ENCODE measurements at places on chromosomes 3 and 15.

DNA sequence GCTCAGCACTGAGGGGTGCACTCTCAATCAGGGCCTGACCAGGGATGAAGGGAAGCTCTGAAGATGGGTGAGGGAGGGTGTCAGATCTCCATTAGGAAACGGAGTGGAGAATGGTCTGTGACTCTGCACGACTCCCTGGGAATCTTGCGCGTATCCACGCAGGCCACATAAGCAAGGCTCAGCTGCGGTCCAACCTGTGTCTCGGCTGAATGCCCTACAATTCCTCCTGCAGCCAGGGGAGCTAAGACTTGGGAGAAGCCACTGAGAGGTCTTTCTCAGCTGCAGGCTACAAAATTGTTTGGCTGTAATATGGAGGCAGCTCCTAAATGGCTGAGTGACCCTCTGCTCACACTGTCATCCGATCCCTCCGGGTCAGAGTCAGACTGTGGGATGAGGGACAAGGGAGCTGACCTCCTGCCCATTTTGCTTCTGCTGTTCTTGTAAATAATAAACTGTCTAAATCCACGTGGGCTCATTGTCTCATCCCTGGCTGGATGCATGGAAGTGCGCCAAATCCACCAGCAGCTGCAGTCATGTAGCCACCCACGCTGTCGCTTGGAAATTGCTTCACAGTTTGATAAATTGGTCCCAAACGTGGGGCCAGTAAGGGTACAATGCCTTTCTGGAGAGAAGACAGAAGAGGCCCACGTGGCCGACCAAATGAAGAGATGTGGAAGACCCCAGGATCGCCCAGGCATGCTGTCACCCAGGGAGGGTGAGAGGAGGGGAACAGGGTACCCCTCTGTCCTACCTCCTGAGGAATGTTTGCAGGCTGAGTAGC is 30.5 kb downstream of the ALS2CL start:
- peak; percentile 37 for DNase-seq

DNA sequence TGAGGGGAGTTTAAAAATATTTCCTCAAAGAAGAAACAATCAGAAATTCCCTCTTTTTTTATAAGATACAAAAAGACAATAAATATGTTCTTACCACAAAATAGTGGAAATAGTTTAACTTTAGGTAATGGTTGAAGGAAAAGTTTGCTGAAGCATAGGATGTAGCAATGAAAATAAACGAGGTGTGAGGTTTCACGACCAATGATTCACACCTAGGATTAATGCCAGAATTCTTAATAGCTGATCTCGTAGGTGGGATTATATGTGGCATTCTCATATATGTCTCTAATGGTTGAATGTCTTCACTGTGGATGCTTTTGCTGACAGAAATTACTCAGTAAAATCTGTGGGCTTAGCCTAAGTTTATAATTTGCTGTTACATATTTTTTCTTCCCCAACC is 467.7 kb downstream of the FGF12 start:
- no peak for DNase-seq

DNA sequence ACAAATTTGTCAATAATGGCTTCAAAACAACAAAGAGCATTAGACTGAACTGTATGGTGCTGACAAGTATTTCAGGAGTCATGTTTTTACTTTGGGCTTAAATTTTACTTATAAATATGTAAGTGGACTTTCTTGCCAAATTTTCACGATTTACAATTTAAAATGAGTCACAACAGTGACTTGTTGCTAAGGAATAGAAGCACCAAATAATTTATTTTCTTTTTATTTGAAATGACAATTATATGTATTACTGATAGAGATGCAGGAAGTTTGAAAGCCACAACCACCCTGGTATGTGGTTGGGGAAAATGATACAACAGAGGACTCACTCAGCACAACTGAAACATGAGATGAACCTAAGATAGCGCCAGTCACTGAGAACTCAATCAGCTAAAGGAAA is 90.3 kb downstream of the FMN1 start:
- DNase-seq, result no peak

GRCh38 chr15:86178845-86179244 is 99.2 kb downstream of the AGBL1 start:
- DNase-seq, result no peak

DNA sequence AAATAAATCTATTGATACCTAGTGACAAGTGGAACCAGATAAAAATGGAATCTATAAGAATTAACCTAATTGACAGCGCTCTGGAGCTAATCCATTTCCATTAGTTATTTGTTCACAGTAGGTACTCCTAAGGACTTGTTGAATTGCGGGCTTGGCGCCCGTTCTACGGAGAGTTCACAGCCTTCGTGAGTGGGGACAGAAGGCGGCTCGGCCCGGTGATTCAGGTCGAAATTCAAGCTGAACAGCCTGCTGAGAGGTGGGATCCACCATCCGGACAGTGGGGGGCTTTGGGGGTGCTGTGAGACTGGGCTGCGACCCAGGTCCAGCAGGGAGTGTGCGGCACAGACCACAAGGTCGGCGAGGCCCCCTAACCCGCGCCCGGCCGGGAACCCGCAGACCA is 779 bp upstream of the CTNNB1 start:
- DNase-seq, result peak; percentile 64

All from right lobe of liver (tissue), 6 donors.